ENCODE measurements at places on chromosomes 7 and 10.
A peak's percentile ranks its signal among the peaks of the same experiment; 100 is the strongest.

DNA sequence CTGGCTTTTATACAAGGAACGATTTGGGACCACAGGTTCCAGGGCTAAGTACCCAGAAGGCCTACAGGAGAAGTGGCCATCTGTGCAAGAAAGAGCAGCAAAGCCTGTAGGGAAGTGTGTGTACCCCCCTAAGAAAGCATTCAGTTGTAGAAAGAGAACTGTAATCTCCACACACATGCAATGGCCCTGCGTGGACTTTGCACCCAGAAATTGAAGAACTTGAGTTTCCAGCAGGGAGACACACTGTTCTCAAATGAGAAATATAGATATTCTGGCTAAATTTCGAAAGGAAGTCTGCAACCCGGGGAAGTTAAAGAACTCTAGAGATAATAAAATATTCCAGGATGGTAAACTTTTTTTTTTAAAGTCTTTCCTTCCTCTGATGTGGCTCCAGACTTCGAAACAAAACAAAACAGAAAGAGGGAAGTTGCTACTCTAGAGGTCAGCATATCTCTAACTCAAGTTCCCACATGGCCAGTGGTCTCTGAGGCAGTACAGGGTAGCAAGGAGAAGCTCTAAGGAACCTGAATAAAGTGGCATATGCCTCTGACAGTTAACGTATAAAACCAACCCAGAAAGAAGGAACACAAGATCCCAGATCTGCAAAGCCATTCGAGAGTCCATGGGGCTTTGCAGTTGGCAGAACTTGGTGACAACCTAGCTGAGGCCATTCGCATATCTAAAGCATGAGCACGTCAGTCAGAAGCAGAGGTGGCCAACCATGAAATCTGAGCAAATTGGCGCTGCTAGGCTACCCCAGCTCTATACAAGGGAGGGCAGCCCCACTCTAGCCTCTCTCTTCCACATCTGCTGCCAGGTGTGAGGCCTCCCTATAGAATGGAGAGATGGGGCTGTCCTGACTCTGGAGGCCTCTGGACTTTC lies 56.6 kb downstream of the ELMO1 start:
- DNase-seq = peak; percentile 3

GRCh38 chr10:49322371-49323170 lies 23.6 kb downstream of the C10orf71 start:
- DNase-seq = no peak

GRCh38 chr10:120929166-120929565 lies 78.0 kb downstream of the WDR11 start:
- DNase-seq = no peak

- no peak for DNase-seq
Observed at GRCh38 chr7:1902231-1902855, 232.3 kb downstream of the ELFN1 start.

GRCh38 chr10:101018600-101019439 lies 12.1 kb downstream of the PDZD7 start:
- peak; percentile 60 for DNase-seq

DNA sequence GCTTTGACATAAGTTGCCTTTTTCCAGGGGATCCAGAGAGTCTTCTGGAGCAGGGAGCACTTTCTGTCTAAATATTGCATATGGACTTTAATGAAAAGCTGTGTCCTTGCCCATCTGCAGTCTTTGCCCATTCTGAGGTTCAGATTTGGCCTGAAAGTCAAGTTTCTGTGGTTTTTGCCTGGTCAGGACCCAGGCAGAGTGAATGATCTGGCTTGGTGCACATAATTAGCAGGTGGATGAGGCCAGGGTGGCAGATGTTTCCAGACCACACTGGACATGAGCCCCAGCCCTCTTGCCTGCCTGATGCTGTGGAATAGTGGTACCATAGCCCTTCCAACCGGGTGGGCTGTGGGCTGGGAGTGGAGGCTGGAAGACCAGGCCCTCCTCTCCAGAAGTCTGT lies 11.0 kb downstream of the HECW1 start:
- DNase-seq = no peak

DNA sequence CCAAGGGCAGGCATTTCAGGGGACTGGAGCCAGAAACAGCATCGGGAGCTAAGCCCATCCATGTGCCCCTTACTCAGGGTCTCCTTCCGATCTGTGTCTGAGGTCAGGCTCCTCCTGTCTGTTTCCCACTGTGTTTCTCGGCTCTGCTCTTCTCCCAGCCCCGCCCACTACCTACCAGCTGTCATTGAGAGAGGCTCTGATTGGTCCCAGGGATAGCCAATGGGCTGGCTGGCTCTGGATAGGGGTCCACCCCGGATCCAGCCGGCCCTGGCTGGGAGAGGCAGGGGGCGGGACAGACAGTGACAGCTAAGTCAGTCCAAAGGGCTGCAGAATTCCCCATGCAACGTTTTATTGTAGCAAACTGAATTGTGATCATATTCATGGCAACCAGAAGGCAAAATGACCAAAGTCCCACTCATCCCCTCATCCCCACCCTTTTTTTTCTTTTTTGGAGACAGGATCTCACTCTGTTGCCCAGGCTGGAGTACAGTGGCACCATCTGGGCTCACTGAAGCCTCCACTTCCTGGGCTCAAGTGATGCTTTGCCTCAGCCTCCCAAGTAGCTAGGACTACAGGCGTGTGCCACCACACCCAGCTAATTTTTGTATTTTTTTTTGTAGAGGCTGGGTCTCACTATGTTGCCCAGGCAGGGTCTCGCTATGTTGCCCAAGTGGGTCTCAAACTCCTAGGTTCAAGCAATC lies 76.3 kb downstream of the CLIP2 start:
- DNase-seq = no peak

GRCh38 chr7:118312966-118313365 lies 88.5 kb downstream of the ANKRD7 start:
- no peak for DNase-seq

DNA sequence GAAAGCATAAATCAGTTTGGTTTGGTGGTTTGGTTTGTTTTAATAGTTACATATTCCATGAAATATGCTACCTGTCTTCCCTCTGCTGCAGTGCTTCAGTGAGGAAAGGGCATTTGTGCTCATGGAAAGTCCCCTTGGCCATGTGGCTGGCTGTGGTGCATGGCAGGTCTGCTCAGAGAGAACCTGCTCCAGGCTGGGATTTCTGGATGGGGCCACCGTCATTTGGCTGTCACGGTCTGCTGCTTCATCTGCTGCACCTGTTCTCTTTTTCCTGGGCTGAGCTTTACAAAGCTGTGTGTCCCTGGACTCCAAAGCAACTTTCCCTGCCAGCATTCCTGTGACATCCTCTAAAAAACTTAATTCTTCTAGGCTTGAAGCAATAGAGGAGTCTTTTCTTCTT lies 8.9 kb downstream of the CDK14 start:
- DNase-seq = no peak

DNA sequence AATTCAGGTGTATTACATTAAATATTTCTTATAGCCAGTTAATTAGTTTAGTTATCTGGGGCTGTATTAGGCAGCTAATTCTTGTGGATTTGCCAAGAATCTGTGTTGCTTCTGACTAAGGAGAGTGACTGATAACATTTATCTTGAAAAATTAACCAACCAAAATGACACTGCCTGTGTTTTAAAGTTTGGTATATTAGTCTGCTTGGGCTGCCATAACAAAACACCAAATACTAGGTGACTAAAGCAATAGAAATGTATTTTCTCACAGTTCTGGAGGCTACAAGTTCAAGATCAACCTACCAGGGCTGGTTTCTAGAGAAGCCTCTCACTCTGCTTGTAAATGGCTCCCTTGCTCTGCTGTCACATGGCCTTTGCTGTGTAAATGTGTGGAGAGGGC lies 12.9 kb downstream of the EXOC4 start:
- DNase-seq = no peak

DNA sequence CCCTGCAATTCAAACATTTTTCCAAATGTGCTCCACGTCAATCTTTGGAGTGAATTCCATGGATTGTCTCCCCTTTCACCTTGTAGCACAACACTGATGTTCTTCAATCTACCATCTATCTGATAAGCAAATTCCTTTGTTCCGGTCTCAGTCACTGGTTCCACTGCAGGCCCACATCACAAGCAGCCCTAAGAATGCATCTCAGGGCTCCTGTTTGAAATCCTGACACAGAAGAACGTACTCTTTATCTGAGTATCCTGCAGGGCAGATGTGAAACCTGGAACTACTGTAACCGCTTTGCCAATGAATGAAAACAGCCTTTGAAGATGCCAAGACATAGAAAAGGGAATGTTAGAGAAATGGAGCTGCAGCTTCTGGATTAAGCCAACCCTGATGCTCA lies 62.9 kb upstream of the FAM133B start:
- no peak for DNase-seq

DNA sequence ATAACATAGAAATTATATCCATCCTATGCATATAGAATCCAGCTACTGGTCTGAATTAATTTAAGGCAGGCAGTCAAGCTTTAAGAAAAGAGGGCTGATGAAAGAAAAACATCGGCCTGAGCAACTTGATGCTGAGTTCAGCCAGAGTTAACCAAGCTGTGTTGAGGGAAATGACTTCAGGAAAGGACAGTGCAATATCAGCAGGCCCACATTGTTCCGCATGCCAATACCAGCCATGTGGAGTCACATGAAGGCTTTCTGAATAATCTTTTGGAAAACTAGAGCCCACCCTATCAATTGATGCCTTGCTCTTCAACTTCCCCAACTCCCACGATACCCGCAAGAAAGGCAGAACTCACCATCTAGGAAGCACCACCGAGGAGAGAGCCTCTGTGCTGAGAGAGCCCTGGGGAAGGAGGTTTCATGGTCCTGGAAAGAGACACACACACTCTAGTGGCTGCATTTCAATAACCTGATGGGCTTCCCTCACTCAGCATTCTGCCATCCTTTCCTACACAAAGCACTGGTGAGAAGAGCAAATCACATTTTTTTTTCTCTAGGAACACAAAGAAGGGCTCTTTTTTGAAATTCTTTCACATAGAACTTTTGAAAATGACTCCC lies 125.8 kb upstream of the PTN start:
- DNase-seq = no peak

DNA sequence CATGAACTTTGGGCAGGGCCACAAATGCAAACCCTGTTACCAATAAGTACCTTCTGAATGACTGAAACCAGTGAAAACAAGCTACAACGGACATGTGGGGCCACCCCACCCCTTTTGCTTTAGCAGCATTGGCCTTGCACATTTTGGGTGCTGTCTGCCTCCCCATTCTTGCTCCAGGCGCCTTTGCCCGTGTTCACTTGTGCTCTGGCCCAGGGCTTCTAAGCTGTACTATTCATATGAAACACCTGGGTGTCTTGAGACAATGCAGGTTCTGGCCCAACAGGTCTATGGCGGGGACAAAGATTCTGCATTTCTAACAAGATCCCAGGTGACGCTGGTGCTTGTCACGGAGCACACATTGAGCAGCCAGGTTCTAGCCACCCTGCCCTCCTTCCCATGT lies 96.5 kb upstream of the SDK1 start:
- no peak for DNase-seq

- DNase-seq = no peak
Observed at GRCh38 chr7:45643630-45644029, 69.5 kb downstream of the ADCY1 start.

DNA sequence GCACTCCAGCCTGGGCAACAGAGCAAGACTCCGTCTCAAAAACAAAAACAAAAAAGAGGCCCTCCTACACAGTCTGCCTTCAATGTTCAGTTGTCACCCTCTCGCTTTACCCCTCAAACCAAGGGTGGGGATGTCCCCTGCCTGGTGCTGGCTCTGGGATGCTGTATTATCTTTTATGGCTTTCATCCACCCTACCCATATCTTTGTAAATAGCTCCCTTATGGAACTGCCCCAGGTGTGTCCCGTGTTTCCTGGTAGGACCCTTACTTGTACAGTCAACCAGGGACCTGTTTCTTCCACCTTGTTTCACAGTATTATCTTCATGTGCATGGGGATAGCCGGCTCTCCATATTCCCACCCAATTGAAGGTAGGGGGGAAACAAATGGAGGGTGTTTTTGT lies 15.7 kb upstream of the LAMB1 start:
- no peak for DNase-seq

DNA sequence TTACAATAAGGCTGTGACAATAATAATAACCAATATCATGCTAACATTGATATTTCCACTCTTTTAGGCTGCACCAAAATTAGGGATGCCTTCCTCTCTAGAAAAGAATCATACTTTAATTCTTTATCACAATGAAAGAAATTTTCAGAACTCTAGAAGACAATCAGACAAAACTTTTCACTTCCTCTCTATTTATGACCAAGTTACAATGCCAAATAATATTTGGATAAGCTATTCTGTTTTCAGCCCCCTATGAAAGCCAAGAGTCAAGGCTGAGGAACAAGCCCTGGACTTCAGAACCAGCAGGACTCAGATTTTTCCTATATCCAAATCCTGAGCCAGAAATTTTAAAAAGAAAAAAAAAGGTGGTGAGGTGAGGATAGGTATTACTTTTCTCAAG lies 4.6 kb downstream of the HYCC1 start:
- DNase-seq = no peak

DNA sequence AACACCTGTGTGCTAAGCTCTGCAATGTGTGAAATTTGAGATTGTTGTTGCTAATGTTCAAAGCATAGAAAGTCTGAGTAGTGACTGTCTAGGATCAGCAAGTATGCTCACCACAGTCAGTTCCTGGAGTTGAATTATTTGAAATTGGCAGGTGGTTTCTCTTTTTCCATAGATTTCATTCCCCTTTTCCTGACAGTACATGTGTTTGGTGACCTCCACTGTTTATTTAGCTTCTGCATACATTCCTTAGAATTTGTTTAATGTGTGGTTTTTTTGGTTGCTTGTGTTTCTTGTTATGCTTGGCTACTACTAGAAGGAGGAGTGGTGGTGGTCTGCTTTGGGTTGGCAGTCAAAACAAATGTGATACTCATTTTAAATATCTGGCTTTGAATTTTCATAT lies 52.3 kb downstream of the FOXP2 start:
- DNase-seq = no peak

GRCh38 chr7:24574386-24574785 lies 1.1 kb downstream of the PALS2 start:
- DNase-seq = no peak

DNA sequence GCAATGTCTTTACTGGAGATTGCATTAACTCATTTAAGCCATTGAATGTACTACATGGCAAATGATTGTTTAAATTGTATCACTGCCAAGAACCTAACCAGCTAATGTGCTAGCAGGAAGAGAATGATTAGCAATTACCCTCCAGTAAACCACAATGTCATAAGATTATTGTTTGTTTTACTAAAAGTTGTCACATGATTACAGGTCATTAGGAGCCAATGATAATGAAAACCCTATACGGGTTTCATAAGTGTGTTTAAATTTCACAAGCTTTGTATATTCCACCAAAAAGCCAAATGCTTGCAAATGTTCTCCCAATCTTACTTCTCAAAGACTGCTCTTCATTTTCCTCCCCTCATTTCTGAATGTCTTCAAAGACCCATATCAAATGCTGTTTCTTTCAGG lies 76.5 kb upstream of the PPP1R3C start:
- DNase-seq = no peak

DNA sequence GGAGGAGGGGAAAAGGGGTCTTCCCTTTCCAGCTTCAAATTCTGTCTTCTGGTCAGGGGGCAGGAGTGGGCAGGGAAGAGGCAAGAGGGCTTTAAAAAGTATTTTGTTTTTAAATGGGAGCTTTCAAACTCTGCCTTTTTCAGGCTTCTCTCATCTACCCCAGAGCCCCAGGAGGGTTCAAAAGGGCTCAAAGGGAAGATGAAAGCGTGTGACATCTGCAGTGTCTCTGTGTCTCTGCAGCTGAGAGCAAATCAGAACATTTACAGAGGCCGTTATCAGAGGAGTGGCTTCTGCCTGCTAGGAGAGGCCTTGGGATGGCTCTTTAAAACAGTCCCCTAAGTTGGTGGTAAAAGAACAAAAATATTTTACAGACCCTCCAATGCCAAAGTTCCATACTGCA lies 30.3 kb downstream of the TRIM8 start:
- no peak for DNase-seq
